ENCODE measurements at places on chromosomes 7 and 10.

GRCh38 chr10:82953909-82954308 lies 1078.9 kb downstream of the NRG3 start:
- DNase-seq, result no peak

DNA sequence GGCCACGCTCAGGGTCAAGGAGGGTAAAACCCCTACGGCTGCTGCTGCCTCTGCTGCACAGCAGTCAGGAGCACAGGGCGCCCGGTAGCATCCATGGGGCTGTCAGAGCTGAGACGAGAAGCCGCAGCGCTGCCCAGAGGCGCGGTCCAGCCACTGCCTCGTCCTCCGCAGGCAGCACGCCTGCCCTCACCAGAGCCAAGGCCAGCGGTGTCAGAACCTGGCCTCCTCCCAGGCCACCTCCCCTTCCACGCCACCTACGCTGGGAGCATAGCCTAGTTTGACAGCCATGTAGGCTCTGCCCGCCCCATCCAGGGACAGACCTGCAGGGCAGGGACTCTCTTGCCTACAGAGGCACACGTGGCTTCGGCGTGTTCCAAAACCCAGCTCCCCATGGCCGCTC lies 16.2 kb downstream of the INTS1 start:
- no peak for DNase-seq

DNA sequence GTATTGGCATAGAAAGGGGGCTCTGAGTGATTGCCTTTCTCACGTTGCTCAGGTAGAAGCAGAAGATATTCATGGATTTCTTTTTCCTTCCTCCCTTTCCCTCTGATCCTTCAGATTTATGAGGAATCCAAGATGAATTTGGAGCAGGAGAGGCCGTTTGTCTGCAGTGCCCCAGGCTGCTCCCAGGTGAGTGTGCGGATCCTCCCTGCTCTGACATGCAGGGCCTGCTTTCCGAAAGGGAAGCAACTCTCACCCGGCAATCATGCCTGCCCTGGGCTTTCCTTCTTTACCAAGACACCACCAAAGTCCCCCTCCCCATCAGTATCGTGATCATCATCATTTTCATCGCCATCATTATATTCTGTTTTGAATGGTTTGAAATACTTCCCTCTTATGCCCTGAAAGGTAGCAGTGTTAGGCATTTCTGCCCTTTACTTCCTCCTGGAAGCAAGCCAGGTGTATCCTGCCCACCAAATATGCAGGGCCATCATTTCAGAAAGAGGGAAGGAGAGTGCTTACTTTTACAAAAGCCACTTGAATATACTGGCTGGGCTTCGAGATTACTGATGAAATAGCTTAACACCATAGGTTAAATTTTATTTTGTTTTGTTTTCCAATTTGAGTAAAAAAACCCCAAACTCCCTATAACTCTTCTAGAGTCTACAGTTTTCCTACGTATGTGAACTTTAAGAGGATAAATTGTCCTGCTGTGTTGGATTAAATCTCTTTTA lies 75.9 kb downstream of the CREB5 start:
- DNase-seq, result no peak

GRCh38 chr7:26612742-26613141 lies 251.6 kb downstream of the SKAP2 start:
- no peak for DNase-seq

DNA sequence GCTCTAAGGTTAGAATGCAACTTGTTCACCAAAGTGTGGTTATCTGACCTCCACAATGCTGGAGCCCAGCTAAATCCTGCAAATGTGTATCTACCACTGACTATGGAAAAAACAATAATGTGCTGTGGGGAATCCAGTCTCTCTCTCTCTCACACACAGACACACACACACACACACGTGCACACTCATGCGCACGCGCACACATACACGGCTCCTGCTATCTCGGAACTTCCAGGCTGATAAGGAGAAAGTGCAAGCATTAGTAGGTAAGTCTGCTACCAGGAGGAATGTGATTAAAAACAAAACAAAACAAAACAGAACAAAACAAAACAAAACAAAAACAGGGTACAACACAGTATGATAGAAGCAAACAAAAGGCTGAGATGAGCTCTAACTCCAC lies 205.2 kb downstream of the FRMD4A start:
- DNase-seq, result no peak

- DNase-seq, result no peak
These were observed 2.1 kb downstream of the FRAT1 start for GRCh38 chr10:97321032-97321803.

DNA sequence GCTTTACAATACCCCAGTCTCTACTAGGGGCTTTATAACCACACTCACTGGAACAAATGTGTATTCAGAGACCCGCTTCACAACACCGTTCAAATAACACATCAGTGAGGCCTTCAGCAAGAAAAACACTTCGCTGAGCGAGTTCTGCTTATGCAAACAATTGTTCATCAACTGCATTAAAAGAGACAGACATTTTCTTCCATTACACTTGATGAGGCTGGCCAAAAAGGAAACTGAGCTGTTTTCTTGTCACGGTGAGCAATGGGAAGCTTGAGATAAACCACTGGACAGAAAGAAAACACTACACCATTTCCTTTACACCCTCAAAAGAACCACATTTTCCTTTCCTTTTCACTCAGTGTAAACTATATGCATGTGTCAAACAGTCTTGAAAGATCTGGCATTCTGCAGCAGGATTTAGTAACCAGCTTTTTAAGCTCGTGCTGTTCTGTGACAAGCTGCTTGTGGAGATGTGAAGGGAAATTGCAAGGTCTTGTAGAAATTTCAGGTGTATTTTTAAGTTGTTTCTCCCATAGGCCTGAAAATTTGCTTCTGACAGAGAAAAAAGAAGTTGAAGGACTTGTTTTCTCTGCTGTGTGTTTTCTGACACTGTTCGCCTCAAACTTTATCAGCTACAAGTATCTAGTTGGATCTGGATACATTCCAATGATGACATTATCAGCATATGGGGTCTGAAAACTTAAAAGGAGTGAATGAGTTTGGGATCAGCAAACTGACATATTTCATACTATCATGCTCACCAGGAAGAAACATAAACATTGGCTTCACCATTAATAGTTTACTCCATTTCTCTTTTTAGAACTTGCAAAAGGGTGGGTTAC lies 693.1 kb downstream of the PARD3 start:
- DNase-seq, result peak; percentile 43

DNA sequence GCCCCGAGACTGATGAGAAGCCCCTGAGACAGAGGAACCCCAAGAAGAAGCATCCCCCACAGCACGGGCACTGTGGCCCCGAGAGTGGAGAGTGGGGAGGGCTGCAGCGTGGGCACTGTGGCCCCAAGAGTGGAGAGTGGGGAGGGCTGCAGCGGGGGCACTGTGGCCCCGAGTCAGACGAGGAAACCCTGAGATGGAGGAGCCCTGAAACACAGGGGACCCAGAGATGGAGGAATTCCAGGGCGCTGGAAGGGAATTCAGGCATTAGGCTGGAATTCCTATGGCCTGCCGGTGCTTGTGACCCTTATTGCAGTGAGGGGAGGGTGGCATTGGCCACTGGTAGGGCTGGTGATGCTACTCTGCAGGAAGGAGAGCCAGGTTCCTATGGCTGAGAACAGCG lies 168.6 kb upstream of the SHH start:
- DNase-seq, result no peak

DNA sequence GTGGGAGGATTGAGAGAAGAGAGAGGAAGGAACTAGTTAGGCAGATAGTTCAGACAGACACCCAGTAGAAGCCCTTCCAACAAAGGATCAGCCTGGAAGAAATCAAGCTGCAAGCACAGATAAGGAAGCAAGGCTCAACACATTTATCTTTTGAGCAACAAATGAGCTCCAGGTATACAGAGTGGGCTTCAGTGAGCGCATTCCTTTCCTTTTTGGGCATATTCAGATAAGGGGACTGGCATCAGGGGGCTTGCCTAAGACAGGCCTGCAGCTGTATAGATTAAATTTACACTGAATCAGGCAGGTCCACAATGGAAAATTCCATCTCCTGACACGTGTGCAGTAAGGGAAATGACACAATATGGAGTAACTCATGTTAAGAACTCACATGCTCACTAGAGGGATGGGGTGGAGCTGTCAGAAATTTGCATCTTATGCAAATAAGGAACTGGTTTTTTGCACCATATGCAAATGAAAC lies 147.2 kb downstream of the AKR1D1 start:
- DNase-seq, result no peak

DNA sequence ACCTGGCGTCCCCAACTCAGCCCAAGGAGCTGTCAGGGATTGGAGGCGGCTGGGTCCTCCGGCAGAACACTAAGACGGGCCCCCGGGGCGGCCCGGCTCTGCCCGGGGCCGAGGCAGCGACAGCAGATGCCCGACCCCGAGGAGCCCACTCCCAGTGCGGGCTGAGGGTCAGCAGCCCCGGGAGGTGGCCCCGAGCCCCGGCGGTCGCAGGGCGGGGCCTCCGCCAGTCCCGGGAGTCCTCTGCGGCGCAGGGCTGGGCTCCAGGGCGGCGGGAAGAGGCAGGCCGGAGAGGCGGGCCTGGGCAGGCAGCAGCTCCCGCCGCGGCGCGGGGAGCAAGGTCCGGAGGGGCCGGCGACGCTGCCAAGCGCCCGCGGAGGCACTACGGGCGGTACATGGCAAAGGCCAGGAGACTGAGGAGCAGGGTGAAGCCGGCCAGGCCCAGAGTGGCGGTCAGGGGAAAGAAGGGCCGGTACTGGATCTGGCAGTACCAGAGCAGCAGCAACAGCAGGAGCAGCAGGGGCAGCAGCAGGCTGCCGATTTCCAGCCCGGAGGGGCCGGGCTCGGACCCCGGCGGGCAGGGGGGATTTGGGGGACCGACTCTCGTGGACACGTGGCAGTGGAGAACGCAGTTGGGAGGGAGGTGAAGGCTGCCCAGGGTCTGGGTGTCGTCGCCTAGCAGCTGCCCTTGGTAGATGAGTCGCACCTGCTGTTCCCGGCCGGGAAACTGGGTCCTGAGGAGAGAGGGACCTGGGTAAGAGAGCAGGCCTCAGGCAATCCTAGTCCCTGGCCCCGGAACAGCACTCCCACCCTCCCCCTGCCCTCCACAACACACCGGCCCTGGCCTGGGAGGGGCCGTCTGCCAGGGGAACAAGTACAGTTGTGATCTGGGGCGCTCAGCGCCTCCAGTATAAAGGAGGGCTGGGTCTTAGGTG lies 827 bp upstream of the FASTK start:
- DNase-seq, result peak; percentile 64

- DNase-seq, result no peak
These were observed 23.5 kb upstream of the NKX6-2 start for GRCh38 chr10:132809232-132810140.

DNA sequence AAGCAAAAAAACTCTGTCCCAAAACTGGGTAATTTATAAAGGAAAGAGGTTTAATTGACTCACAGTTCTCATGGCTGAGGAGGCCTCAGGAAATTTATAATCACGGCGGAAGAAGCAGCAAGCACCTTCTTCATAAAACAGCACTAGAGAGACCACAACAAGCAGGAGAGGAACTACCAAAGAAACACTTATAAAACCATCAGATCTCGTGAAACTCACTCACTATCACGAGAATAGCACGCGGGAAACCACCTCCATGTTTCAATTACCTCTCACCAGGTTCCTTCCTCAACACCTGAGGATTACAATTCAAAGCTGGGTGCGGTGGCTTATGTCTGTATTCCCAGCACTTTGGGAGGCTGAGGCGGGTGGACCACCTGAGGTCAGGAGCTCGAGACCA lies 48.5 kb downstream of the PDIA4 start:
- no peak for DNase-seq

GRCh38 chr7:148711191-148712102 lies 12.7 kb downstream of the CUL1 start:
- DNase-seq, result no peak

DNA sequence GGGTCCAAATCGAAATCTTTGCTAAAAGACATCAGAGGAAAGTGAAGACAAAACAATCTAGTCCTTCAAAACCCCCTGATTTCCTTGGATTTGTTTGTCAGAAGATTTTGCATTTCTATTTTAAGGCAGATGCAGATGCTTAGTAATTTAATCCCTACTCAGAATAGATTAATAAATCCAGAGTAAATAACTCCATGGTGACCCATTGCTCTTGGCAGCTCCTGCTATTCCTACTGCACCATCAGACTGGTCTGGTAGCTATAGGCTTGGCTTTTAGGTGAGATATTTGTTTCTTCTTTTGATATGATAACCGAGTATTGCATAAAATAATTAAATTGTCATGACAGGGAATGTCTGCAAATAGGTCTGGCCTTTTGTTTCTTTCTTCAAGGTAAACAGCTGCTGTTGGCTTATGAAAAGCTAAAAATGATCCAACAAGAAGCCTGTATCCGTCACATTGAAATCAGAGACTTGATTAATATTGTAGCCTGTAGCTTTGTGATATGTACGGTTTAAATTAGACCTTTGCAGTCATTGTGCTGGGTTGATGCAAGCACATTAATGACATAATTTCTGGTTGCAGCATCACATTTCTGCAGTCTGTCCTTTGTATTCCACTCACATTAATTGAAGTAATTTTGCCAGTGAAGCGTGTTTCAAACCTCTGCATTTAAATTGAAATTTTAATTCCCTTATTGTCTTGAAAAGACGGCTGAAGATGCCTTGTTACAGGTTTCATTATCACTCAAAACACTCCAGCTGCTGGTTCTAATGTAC lies 40.7 kb downstream of the EXOC4 start:
- no peak for DNase-seq

GRCh38 chr7:92485267-92485892 lies 7.6 kb upstream of the ERVW-1 start:
- DNase-seq, result peak; percentile 14

- DNase-seq, result no peak
These were observed 326.4 kb downstream of the SFMBT2 start for GRCh38 chr10:7084280-7085005.

- DNase-seq, result no peak
These were observed 11.3 kb downstream of the ADAMTS14 start for GRCh38 chr10:70683601-70683934.

DNA sequence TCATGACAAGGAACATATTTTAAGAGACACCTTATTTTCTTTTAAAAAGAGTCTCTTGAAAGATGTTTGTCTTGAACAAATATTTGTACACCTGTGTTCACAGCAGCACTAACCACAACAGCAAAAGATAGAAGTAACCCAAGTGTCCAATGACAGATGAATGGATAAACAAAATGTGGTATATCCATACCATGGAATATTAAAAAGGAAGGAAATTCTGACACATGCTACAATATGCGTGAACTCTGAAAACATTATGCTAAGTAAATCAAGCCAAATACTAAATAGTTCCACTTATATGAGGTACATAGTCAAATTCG lies 17.8 kb downstream of the SGMS1 start:
- DNase-seq, result no peak

DNA sequence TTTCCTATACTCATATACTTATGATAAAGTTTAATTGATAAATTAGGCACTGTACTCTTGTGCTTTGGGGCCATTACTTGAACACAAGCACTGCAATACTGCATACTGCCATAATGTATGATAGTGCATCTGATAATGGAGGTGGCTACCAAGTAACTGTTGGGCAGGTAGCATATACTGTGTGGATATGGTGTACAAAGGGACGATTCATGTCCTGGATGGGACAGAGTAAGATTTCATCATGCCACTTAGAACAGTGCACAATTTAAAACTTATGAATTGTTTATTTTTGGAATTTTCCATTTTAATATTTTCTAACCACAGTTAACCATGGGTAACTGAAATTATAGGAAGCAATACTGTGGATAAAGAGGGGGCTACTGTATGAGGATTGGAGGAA lies 38.9 kb downstream of the AKAP9 start:
- no peak for DNase-seq

- DNase-seq, result no peak
These were observed 87.0 kb downstream of the ARMH3 start for GRCh38 chr10:101968940-101969321.
